Osteoblast (primary cell): ENCODE measurements at places on chromosomes 6 and 20.
A peak's percentile ranks its signal among the peaks of the same experiment; 100 is the strongest.

DNA sequence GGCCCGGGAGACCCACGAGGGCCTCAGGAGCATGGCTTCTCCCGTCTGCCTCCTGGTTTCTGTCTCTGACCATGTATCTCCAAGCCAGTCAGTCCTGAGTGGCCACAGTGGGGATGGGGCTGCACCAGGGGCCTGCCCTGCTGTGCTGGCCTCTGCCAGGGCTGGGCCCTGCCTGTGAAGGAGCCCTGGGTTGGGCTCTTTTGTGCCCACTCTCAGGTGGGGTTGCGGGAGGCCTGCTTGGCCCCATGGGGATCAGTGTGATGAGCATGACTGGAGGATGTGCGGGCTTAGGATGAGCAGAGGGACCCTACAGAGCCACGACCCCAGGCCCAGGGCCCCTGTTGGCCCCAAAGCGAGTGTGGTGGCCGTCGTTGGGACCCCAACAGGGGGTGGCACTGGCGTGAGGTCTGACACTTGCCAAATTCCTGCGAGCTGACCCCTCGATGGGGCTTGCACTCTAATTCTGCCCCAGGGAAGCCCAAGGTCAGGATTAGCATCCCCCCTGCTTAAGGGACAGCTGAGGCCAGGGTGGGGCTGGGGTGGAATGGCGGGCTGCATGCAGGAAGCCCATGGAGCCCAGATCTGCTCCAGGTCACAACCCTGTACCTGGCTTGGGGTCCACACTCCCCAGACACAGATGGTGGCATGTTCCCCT lies 90.0 kb upstream of the BHLHE23 start:
- peak; percentile 71 for DNase-seq

DNA sequence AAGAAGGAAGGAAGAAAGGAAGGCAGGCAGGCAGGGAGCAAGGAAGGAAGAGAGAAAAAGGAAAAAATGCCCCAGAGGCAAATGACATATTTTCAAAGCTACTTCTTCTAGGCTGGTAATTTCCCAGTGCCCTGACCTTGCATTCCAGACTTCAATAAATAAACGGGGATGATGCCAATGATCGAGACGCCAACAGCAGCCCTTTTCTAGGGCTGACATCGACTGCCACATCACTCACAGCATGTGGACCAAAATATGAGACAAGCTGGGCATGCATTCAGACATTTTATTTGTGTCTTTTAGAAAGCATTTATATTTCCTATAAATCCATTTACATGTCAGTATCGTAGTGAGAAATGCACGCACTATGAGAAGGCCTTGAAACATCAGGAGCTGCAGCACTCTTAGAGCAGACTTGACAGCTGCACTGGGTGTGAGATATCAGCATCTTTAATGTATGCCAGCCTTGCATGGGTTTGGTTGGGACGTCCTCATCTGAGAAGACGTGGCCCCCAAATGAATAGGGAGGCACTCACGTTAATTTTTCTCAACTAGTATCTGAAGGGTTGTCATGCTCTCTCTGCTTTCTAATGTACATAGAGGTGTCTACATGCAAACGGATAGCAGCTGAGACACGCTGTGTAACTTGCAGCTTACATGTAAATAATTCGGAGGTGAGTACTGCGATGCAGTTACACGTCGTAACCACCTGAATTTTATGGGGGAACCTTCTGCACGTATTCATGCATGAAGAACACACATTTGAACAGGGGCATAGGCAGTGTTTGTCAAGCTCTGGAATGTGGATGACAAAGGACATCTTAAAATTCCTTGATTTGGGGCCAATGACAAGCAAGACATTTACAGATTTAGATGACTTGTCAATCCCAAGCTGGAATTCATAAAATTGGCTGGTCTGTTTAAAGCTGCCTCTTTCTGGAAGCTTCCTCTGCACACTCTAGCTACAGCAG lies 149.1 kb upstream of the AGPAT4 start:
- DNase-seq: no peak

DNA sequence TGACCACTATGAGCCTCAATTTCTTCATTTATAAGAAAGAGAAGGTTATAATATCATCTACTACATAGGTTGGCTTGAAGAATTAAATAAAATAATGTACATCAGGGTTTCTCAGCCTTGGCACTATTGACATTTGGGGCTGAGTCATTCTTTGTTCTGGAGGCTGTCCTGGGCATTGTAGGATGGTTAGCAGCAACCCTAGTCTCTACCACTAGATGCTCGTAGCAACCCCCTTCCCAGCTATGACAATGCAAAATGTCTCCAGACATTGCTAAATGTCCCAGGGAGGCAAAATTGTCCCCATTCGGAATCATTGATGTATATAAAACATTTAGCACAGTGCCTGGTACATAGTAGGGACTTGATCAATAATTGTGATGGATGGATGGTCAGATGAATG lies 152.1 kb downstream of the KHDC1L start:
- DNase-seq: no peak

DNA sequence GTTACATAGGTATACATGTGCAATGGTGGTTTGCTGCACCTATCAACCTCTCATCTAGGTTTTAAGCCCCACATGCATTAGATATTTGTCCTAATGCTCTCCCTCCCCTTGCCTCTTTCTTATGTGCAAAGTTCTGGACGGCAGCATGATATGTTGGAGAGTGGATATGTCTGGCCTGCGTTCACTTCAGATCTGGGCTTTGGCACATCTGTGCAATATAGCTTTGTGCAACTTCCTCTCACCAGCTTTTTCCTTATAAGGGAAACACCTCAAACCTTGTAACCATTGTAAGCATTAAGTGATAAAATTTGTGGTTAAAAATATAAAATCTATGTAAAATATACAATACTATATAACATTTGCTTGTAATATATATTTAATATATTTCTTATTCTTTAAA lies 288.0 kb downstream of the PHACTR1 start:
- DNase-seq: no peak

DNA sequence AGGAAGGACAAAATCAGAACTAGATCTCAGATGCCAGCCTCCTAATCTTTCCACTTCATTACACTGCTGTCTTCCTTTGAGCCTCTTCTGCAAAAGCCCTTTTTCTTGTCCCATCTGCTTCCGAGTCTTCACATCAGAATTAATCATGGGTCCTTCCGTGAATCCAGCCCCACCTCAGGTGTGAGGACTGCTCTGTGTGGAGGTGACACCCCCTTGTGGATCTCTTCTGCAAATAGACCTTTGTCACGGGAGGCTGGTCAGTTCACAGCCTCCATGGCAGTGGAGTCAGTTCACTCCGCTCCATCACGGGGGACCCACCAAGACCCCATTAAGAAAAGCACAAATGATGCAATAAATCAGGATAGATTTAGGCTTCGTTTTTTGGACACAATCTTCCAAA lies 171.1 kb downstream of the ADAT2 start:
- no peak for DNase-seq

DNA sequence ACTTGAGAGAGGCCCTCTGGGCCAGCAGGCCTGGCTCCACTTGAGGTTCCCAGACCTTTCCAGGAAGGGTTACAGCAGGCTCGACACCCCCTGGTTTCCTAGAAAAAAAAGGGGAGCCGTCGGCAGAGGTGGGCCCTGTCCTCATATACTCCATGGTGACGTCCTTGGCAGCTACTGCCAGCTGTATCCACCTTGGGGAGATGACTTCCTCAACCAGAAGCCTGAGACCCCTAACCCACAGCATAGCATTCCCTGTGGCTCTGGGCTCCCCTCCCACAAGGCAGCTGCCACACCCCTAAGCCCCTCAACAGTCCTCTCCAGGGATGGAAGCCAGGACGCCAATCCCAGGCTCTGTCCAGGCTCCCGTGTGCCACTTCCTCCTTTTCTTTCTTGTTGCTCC lies 294.8 kb downstream of the CDC5L start:
- no peak for DNase-seq

DNA sequence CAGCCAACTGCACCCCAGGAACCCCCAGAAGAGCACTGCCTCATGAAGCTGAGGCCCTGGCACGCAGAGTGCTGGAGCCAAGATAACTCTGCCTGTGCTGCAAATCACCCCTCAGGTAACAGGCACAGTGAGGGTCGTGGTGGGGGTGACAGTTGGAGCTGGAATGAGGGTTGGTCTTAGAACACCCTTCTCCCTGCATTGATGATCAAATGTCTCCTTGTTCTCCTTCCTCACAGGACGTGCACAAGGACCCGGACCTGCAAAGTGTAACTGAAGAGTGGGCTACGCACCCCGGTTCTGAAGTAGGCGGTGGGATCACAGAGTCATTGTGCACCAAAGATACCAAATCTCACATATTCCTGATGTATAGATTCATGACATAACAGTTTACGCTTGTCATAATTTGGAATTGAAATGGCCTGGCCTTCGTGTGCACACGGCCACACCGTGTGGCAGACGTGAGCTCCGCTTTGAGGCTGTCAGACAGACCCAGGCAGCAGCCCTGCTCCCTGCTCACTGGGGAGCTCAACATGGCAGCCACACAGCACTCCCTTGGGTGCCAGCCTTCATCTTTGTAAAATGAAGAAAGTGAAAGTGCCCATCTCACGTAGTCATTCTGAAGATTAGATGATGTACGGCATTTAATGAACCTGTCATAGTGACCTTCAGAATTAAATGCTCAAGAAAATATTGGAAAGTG lies 8.8 kb downstream of the THBS2 start:
- peak; percentile 72 for DNase-seq

DNA sequence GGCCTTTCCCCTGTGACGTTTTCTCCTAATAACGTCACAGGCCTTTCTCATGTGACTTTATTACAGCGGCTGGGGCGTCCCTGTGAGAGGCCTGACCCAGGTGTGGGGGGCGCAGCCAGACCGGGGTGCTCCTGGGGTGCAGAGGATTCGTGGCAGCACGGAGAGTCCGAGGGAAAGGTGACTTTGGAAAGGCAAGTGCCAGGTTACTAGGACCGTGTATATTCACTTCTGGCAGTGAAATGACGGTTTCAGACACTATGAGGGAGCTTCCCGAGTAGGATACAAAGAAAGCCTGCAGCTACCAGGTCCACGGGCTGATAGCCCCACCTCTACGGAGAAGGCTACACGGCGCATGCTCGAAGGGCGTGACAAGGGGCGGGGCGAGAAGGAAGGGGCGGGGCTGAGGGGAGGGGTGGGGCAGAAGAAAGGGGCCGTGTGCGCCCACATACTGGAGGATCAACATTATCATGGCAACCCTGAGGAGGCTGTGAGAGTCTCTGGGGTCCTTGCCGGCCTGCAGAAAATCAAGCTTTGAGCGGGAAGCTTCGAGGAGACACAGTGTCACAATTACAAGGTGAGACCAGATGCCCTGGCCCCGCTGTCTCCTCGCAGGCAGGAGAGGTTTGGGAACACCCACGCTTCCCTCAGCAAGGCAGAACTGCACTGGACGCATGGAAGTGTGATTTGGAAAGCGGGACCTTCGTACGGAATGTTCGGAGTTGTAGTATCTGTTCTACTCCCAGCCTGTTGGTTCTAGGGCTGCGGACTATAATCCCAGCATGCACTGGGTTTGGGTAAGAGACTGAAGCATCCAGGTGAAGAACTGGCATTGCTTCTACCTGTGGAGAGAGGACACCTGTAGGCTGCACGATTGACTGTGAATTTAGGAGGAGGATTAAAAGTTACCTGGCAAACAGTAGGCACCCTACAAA lies 54.4 kb upstream of the ZNF337 start:
- DNase-seq: peak; percentile 89

- DNase-seq: peak; percentile 88
Observed at GRCh38 chr6:158042245-158042798, 60.7 kb downstream of the SYNJ2 start.

- no peak for DNase-seq
Observed at GRCh38 chr6:80104520-80104919, 2.0 kb upstream of the BCKDHB start.

DNA sequence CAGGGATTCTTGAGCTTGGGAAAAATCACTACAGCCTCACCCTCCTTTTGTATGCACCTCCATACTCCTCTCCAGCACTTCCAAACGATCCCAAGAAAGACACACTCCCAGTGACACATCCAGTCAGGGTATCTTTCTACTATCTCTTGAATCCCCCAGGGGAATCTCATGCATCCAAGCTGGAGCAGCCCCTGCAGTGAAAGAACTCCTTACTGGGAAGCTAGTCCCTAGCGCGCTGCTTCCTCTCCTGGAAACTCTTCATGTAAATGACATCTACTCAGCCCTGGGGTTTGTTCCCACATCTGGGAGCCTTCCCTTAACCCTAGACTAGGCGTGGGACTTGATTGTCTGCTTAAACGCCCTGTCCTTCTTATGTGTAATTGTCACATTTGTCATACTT lies 329.1 kb upstream of the QKI start:
- DNase-seq: no peak
